Heart left ventricle (tissue), 16 donors: ENCODE measurements at places on chromosomes 16 and 17.

DNA sequence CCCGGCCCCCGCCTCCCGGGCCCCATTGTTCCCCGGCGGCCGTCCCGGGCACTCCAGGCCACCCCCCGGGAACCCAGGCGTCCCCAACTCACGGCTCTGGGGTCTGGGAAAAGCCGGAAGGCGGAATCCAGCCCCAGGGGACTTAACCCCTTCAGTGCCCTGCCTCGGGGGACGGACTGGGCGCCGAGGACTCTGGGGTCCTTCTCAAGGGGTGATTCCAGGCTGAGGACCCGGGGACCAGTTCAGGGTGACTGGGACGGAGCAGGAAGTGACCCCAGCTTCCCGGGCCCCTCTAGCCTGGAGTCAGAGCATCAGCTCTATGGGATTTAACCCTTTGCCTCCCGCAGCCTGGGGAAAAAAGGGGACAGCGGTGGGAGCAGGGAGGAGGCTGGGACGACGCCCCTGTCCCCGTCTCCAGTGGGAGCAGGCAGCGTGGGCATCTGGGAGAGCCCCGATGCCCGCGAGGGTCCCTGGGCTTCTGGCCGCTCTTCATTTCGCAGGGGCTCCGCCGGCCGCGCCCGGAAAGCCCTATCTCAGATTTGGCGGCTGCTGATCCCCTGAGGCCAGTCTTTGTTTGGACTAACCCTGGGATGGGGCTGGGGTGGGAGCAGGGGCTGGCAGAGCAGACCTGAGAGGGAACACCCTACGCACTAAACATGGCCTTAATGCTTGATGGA, at the start of gene ZNF629:
Gene ZNF629 (minus strand): TSS at position 270 of the 677 bp plus-strand sequence. CDS start 2,723 bp downstream, outside the sequence.
- H3K4me1 ChIP-seq: no peaks in the 10 kb centered on the region
- no peaks in the 10 kb centered on the region for H3K27me3 ChIP-seq
- H3K27ac ChIP-seq: peak within 1 kb of the TSS; percentile 96

DNA sequence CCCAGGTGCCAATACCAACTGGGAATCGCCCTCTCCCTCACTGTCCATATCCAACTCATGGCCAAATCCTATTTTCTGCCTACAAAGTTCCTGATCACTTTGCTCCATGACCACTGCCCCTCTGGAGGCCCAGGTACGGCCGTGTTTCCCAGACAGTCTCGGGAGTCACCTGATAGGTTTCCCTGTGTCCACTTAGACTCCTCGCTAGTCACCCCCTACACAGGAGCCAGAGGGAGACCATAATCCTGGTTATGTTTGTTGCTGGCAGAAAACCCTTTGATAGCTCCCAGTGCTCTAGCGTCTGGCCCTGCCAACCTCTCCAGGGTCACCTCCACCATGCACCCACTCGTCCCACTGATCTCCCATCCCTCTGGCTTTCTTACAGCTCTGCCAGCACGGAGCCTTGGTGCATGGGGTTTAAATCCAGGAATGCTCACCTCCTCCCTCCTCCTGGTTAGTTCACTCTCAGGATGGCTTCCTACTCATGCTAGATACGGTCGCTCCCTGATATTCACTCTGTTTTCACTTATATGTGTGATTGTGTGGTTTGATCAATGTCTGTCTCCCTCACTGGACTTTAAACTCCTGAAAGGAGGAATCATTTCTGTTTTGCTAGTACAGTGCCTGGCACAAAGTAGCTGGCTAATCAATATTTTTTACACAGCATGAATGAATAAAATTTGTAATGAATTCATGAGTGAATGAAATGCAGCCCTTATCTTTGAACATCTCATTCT, 7.5 kb upstream of the CALB2 start:
- no peak overlapping the region for H3K27ac ChIP-seq
- H3K36me3 ChIP-seq: no peaks in the 10 kb centered on the region

DNA sequence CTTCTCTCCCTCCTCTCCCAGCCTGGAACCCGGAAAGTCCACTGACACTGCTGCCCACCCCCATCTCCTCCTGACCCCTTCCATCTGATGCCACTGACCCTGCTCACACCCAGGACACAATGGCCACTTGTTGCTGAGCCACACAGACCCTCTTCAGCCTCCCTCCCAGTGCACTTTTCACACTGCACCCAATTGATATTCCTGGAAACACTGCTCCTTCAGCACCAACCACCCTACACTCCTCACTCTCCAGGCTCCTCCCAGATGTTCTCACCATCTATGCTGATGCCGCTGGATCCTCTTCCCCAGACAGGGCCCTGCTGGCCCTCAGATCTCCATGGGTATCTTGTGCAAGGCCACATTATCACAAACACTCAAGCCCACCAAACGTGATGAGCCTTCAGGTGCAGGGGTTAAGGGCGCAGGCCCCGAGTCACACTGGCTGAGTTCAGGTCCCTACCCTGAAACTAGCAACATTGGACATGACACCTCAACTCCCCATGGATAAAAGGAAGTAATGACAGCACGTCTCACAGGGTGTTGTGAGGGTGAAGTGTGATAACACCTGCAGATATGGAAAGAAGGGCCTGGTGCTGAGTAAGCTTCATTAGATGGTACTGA, 238.1 kb downstream of the ZNF423 start:
- no peaks in the 10 kb centered on the region for H3K36me3 ChIP-seq
- H3K4me3 ChIP-seq: no peak overlapping the region
- peaks cover 21% of the 10 kb centered on the region for H3K4me1 ChIP-seq
- H3K27me3 ChIP-seq: no peaks in the 10 kb centered on the region

DNA sequence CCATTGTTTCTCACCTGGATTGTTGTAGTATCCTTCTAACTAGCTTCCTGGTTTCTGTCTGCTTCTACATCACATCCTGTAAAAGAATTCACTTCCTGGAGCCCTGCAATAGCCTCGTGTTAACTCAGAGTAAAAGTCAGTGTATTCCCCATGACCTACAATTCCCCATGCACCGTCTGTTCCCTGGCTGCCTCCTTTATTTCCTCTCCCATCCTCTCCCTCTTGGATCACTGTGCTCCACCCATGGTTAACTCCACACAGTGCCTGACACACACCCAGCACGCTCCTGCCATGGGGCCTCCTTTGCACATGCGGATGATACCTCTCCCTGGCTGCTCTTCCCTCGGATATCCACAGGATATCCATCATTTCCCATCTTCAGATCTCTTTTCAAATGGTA, 301.4 kb upstream of the IRX3 start:
- no peak for DNase-seq
- no peak overlapping the region for H3K27ac ChIP-seq

DNA sequence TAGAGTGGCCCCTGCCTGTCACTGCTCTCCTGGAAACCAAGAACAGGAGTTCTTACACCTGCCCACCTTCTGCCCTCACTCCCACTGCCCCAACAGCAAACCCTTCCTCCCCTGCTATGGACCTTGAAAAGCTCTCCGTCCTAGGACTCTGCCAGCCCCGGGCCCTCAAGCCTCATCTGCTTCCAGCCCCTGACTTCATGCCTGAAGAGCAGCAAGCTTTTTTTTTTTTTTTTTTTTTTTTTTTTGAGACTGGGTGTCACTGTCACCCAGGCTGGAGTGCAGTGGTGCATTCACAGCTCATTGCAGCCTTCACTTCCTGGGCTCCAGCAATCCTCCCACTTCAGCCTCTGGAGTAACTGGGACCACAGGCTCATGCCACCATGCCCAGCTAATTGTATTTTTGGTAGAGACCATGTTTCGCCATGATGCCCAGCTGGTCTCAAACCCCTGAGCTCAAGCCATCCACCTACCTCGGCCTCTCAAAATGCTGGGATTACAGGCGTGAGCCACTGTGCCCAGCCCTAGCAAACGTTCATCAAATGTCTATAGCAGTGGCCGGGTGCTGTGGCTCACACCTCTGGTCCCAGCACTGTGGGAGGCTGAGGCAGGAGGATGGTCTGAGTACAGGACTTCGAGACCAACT, 16.9 kb downstream of the CARHSP1 start:
- H3K36me3 ChIP-seq: peaks cover 80% of the 10 kb centered on the region
- no peak overlapping the region for H3K4me3 ChIP-seq
- H3K27ac ChIP-seq: peak overlapping the region; percentile 54
- no peak for DNase-seq

- no peaks in the 10 kb centered on the region for H3K36me3 ChIP-seq
- no peaks in the 10 kb centered on the region for H3K4me1 ChIP-seq
- H3K27ac ChIP-seq: no peak overlapping the region
These were observed 94.6 kb downstream of the RGS9 start for GRCh38 chr17:65231662-65232335.

- no peak for DNase-seq
- H3K27ac ChIP-seq: no peak overlapping the region
- no peak overlapping the region for H3K4me3 ChIP-seq
- H3K4me1 ChIP-seq: peaks cover 22% of the 10 kb centered on the region
- no peaks in the 10 kb centered on the region for H3K36me3 ChIP-seq
These were observed 32.4 kb downstream of the SPAG9 start for GRCh38 chr17:51088287-51088686.

GRCh38 chr17:42675348-42675964, 1.3 kb downstream of the PLEKHH3 start:
- DNase-seq: peak; percentile 79
- H3K36me3 ChIP-seq: peaks cover 34% of the 10 kb centered on the region
- peak overlapping the region; percentile 87 for H3K27ac ChIP-seq
- no peaks in the 10 kb centered on the region for H3K27me3 ChIP-seq
- H3K4me1 ChIP-seq: peaks cover 53% of the 10 kb centered on the region

DNA sequence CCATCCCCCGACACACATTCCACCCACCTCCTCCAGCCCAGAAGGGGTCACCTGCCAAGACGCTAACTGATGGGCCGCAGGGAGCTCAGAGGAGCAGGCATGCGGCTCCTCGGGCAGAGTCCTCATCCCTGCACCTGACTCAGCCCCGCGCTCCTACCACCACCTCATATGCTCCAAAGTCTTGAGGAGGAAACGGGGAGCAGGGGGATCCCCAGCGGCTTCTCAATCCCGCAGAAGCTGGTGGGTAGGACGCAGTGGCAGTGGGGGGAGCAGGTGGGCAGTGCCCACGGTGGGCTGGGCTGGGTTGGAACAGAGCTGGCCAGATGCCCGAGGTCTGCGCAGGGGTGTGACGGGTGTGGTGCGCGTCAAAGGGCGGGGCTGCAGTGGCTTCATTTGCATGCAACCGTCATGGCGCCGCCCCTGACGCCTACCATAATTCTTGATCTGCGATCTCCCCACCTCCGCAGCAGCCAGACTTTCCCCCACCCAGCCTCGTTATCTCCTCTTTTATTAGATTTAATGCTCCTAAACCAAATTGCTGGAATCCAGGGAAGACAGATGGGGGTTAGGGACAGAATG, 39.0 kb upstream of the EMP2 start:
- H3K27ac ChIP-seq: peak overlapping the region; percentile 53

DNA sequence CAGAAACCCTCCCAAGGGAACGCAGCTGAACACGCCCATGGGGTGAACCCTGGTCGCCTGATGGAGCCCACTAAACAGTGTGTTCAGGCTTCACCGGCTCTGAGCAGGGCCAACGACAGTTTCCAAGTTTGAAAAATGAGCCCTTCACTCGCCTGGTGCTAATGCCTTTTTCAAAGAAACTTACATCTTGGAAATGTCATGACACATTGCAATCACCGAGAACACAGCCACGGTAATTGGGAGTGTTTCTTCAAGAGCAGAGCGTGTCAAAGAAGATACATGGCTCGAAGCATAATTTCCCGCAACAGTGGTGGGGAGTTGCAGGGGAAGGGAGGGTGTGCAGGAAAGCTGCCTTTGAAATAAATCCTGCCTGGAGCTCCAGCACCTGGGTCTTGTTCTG, 463.2 kb downstream of the TMEM114 start:
- DNase-seq: no peak
- H3K4me1 ChIP-seq: no peaks in the 10 kb centered on the region
- no peak overlapping the region for H3K27ac ChIP-seq
- no peaks in the 10 kb centered on the region for H3K36me3 ChIP-seq

DNA sequence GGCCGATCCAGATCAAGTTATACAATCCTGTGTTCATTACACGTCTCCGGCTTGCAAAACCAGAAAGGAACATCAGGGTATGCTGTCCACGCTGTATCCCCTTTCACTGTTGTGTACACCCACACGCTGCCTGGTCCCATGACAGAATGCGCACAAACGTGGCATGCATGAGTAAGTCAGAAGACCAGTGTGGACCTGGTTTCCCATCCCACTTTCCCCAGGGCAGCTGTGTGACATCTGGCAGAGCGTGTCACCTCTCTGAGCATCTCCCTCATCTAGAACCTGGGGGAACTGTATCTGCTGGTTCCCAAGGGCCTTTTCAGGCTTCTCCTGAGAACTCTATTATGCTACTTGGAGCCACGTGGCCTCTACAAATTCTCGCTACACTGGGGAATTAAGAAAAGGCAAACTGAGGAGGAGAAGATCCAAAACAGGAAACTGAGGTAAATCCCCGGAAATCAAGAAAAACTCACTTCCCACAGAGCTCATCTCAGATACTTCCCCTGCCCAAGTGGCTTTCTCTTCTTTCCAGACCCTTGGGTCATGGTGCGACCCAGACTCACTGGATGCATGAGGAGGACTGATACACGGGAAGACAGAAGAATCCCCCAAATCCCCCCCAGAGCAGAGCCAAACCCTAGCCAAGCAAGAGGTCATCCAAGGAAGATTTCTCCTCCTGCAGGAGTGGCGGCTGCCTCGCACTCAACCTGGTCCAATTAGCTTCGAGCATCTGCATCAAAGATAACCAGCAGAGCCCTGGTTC, 139.3 kb downstream of the GAS7 start:
- H3K36me3 ChIP-seq: no peaks in the 10 kb centered on the region
- no peak overlapping the region for H3K4me3 ChIP-seq
- H3K27me3 ChIP-seq: no peaks in the 10 kb centered on the region

- no peaks in the 10 kb centered on the region for H3K4me1 ChIP-seq
- no peak overlapping the region for H3K4me3 ChIP-seq
- no peak overlapping the region for H3K27ac ChIP-seq
- no peaks in the 10 kb centered on the region for H3K36me3 ChIP-seq
These were observed 15.0 kb upstream of the ADORA2B start for GRCh38 chr17:15929941-15930340.
